Stimulated activated CD8-positive, alpha-beta memory T cell treated with anti-CD3 and anti-CD28 coated beads, Interleukin-2, amount 100 ng/mL, for 48 hours (primary cell): ENCODE measurements at places on chromosomes 6 and 20.

DNA sequence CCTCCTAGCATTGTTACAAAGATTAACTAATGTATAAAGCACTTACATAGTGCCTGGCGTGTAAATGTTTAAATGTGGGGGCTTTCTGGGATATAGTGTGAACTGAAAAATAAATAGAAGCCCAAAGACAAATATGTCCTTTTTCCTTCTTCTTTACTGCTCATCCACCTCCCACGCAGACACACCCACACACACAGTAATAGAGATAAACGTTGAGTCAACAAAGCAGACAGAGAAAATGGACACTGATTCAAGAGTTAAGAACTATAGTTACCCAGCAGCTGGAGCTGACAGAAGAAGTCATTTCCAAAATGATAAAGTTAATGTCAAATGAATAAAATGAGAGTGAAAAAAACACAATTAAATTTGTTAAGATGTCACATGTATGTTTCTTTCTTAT lies 68.3 kb downstream of the FHL5 start:
- DNase-seq = no peak

GRCh38 chr20:57897156-57897874 lies 187.5 kb upstream of the PMEPA1 start:
- no peak for DNase-seq

DNA sequence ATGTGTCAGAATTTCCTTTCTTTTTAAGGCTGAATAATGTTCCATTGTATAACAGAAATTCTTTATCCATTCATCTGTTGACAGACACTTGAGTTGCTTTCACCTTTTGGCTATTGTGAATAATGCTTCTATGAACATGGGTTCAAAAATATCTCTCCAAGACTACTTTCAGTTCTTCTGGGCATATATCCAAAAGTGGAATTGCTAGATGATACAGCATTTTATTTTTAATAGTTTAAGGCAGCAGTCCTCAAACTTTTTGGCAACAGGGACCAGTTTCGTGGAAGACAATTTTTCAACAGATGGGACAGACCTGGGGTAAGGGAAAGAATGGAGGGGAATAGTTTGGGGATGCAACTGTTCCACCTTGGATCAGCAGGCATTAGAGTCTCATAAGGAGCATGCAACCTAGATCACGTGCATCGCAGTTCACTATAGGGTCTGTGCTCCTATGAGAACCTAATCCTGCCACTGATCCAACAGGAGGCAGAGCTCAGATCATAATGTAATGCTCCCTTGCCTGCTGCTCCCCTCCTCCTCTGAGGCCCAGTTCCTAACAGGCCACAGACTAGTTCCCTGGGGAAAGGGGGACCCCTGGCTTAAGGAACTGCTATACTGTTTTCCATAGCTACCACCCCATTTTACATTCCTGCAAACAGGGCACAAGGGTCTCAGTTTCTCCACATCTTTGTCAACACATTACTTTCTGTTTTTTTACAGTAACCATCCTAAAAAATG lies 239.9 kb upstream of the RNF217 start:
- no peak for DNase-seq

DNA sequence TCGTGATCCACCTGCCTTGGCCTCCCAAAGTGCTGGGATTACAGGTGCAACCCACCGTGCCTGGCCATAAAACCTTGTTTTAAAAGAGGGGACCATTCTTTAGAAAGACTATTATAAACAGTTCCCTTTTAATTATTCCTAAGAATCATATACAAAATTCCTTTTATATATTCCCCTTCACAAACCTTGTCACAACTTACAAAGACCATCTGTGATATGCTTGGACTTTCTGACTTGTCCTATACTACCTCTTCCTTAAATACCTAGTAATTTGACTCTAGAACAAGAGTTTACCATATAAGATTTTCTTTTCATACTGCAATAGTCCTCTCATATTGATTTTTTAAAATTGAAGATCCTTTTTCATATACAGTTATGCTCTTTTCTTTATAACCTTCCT lies 135.8 kb upstream of the PRSS16 start:
- no peak for DNase-seq

GRCh38 chr6:43142101-43142500 lies 29.0 kb upstream of the SRF start:
- DNase-seq = peak; percentile 23

- DNase-seq = no peak
Measured at GRCh38 chr6:136250686-136251008, 536 bp upstream of the MTFR2 start.
